ENCODE measurements at places on chromosomes 11 and 22. TPM values are rescaled to one million over a fixed set of nuclear protein-coding genes. Genes with fewer than 3 reads are reported as not detected.

Gene SPECC1L
- total RNA-seq = 17.1 TPM

Gene CRY2
- 6.5 TPM for total RNA-seq

Gene VWCE
- 0.21 TPM for total RNA-seq

Gene FRMD8
- 142 TPM for total RNA-seq

Gene PDGFB
- 3.0 TPM for total RNA-seq
